ENCODE measurements at places on chromosomes 1 and 21.

GRCh38 chr1:62810420-62811274, 26.7 kb downstream of the ATG4C start:
- no peak for DNase-seq

GRCh38 chr1:228073857-228074545, 8.5 kb upstream of the ARF1 start:
- no peak for DNase-seq

DNA sequence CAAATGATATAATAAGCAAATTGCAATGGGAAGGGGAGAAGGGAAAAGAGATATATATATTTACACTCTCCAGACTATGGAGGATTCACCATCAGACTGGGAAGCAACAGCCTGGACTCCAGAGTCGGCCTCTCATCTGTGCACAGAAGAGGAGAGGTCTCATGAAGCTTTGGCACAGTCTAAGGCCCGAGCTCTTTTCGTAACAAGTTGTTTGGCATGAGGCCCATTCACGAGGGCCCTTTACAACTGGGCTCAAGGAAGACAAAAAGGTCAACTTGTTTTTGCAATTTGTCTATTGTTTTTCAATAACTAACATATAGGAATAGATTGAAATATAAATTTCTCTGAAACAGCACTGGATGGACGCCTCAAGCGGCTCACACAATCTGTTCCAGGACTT, 66.7 kb upstream of the AJAP1 start:
- no peak for DNase-seq

DNA sequence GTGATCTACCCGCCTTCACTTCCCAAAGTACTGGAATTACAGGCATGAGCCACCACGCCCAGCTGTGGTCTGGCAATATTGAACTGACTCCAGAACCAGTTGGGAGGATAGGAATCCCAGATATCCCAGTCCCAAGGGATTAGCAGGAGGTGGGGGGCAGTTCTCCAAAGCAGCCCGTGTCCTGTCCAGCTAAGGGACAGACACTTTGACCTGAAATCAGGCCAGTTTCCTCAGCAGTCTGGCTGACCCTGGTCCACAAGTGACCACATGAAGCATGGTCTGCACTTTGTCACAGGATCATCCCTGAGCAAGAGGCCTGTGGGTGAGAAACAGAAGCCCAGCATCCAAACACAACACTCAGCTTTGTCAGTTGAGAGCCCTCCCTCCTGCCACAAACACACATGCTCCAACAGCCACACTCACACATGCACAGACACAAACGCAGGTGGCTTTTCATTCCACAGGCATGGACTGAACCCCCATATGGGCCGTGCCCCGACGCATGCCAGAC, 2.7 kb upstream of the FDPS start:
- peak; percentile 75 for DNase-seq

- no peak for DNase-seq
Measured at GRCh38 chr1:229326601-229327000, 16.2 kb downstream of the CCSAP start.

- DNase-seq = no peak
Measured at GRCh38 chr1:79326875-79327274, 320.3 kb upstream of the ADGRL4 start.

DNA sequence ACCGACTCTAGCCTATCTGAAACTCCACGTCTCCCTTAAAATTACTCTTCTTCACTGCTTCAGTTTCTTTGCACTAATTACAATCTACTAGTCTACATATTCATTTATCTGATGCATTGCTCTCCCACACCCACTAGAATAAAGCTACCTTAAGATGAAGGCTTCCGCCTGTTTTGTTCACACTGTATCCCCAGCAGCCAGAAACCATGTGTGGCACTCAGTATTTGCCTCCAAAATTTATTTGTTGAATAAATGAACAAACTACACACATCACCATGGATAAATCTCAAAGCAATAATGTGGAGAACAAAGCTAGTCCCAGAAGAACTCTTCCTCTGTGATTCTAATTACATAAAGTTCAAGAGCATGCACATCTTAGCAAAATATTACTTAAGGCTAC, 95.7 kb downstream of the DSCAM start:
- no peak for DNase-seq

- DNase-seq = no peak
Measured at GRCh38 chr1:157168015-157168414, 29.8 kb upstream of the ETV3 start.

DNA sequence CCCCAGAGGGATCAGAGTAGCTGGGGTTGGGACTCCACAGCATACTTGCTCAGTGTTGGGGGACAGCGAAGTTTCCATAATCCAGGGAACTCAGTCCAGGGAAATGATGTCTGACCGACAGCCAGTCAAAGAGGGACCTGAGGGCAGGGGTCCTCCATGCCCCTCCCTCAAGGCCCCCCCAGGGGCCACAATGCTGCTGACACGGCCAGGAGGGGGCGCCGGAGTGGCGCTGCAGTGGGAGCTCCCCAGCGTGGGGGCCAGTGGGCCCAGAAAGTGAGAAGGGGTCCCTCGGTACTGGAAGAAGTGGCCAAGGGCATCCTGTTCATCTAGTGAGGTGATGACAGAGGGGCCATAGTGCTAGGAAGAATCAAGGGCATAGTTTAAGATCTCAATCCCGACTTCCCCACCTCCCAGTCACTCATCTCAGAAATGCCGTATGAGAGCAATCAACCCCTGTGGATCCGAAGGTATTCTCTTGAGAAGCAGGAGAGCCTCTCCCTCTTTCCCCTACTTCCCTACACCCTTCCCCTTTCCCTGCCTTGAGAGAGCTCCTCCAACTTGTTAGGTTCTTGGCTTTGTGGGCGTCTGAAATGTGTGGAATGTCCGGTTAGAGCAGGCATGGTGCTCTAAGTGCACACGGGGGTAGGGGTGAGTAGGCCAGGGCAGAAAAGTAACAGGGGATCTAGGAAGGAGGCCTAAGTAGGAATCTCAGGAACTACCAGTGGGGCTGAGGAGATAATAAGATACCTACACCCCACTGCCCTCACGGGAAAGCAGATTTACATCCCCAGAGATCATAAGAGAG, 4.1 kb downstream of the NUDT17 start:
- peak; percentile 87 for DNase-seq

GRCh38 chr1:175423605-175424004, 231.0 kb upstream of the KIAA0040 start:
- DNase-seq = no peak

- no peak for DNase-seq
Measured at GRCh38 chr1:64472040-64472376, 2.1 kb downstream of the CACHD1 start.

DNA sequence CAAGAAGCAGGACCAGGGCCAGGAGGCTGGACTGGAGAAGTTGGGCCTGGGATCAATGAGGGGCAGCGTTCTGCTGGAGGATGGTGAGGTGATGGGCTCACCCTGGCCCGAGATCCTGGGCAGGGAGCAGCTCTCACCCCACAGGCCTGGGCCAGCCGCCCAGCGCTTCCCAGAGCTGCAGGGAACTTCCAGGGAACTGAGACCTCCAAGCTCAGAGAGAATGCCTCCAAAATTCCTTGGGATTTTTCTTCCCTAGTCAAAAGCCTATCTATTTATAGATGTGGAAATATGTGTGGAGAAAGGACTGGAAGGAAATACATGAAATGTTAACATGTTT, 121.2 kb downstream of the SPSB1 start:
- DNase-seq = peak; percentile 94

GRCh38 chr1:39745016-39745670, 6.5 kb downstream of the PPIE start:
- no peak for DNase-seq

GRCh38 chr1:38418195-38419030, 371.8 kb upstream of the POU3F1 start:
- no peak for DNase-seq

DNA sequence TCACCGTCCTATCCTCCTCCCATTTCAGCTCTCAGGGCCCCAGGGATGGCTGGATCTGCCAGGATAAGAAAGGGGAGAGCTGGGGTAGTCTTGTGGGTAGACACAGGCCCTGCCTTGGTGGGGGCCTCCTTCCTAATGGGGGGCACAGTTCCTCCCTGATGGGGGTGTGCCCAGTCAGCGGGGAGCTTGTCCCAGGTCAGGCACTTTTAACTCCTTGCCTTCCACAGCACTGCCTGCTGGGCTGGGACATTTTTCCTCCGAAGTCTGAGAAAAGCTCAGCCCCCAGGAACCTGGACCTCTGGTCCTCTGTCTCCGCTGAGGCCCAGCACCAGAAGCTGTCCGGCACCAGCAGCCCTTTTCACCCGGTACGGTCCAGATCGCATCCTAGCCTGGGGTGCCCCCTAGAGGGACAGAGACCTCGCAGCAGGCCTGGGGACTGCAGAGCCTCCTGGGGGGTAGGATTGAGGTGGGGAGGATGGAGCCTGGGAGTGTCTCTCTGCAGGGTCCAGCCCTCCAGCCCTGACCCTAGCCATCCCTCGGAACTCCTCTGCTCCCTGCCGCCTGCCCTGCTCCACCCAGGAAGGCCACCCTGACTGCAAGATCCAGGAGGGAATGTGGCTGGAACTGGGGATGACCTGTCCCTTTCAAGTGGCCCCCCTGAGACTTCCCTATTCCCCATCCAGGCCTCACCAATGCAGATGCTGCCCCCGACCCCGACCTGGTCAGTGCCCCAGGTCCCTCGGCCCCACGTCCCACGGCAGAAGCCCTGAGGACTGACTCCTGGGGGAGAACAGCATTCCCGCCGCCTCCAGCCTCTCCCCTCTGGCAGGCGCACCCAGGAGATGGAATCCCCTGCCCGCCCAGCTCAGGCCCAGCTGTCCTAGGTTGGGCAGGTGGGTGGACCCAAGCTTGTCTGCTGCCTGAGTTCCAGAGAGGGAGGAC, 12.0 kb downstream of the MIIP start:
- peak; percentile 29 for DNase-seq

GRCh38 chr1:198201956-198202784, 45.4 kb downstream of the NEK7 start:
- DNase-seq = no peak

DNA sequence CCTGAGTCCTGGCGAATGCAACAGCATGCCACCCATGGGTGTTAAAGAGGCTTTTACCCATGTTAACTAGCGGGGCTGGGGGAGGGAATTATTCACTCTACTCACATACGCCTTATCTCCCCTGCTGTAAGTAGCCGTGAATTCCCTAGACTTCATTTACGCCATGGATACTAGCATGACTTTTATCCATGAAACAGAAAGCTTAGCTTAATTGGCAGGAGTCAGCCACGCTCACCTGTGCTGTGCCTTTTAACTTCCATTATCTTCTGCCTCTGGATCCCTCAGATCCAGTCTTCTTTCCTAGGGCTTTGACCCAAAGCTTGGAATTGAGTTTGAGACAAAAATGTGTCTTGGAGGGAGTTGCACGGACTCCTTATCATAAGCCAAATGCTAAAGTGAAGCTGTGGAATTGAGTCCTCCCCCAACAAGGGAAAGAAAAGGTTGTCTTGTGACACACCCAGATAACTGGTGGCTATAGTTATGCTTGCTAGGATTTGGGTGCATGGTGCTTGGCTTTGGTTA, 9.7 kb upstream of the NASP start:
- no peak for DNase-seq

GRCh38 chr1:15948595-15949452, 27.1 kb downstream of the ZBTB17 start:
- DNase-seq = peak; percentile 93

- no peak for DNase-seq
Measured at GRCh38 chr1:180951836-180952656, 39.3 kb downstream of the KIAA1614 start.

- DNase-seq = no peak
Measured at GRCh38 chr1:3785045-3785444, 11.3 kb downstream of the LRRC47 start.

GRCh38 chr1:20665726-20666125, 4.6 kb upstream of the DDOST start:
- DNase-seq = no peak

DNA sequence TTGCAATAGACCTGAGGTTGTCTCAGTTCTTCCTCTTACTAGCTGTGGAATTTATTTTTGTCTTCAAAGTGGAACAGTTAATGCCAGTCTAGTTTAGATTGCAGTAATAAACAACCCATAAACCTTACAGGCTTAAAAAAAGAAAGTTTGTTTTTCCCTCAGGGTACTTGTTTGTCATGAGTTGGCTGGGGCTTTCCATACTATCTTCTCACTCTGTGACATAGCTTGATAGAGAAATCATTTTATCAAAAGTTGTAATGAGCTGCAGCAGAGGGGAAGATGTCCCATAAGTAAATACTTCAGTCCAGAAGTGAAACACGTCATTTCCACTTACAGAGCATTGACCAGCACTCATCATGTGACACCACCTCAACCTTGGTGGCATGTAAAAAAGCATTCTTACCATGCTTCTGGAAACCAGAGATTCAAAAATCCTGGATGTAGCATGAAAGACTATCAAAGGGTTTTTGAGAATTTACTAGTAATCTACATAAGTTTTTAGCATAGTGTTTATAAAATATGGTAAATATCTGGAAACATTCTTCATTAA, 62.8 kb upstream of the COL11A1 start:
- peak; percentile 20 for DNase-seq

DNA sequence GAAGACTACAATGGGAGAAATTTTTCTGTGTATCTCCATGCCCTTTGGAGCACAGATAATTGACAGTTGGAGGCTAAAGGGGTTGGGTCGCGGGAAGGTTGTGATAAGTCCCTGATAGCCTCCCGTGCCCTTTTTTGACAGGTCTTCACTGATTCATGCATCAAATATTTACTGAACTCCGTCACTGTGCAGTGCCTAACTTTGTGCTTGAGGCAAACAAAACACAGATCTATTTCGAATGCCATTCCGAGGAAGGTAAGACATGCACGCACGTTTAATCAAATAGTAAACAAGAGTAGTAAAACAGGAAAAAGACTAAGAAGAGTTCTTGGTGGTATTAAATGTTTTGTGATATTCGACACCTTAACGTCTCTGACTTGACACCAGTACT, 494 bp upstream of the PIP5K1A start:
- DNase-seq = no peak

DNA sequence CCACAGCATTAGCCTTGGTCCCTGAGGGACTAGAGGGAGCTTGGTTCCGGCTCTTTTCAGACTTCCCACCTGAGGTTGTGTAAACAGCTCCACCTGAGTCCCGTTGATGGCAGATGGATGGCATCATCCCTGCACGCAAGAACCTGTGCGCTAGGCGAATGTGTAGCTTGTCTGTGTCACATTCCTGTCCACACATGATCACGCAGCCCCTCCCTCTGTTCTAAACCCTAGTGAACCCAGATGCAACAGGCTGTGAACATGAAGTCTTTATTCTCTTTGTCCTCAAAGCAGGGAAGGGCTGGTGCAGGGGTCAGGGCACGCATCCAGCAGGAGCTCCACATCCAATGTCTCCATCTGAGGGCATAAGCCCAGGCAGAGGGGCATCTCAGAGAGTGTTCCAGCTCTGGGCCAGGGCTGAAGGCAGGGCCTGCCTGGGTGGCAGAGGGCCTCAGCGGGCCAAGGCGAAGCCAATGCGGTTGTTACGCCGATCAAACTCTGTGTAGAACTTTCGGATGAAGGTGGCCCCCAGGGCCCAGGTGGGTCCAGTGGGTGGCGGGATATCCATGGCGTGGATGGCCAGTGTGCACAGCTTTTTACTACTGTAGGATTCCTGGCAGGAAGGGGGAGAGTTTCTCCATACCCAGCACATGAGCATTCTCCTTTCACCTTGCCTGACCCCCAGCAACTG, 2.9 kb upstream of the ETNK2 start:
- DNase-seq = no peak

- DNase-seq = peak; percentile 42
Measured at GRCh38 chr1:206735553-206736031, 35.0 kb upstream of the IL19 start.

- no peak for DNase-seq
Measured at GRCh38 chr1:176850871-176851270, 313.6 kb downstream of the ASTN1 start.

GRCh38 chr1:229430761-229431283, 3.1 kb downstream of the ACTA1 start:
- peak; percentile 65 for DNase-seq
